ENCODE measurements at places on chromosomes 6 and 20. TPM values are rescaled to one million over a fixed set of nuclear protein-coding genes. Genes with fewer than 3 reads are reported as not detected.

DNA sequence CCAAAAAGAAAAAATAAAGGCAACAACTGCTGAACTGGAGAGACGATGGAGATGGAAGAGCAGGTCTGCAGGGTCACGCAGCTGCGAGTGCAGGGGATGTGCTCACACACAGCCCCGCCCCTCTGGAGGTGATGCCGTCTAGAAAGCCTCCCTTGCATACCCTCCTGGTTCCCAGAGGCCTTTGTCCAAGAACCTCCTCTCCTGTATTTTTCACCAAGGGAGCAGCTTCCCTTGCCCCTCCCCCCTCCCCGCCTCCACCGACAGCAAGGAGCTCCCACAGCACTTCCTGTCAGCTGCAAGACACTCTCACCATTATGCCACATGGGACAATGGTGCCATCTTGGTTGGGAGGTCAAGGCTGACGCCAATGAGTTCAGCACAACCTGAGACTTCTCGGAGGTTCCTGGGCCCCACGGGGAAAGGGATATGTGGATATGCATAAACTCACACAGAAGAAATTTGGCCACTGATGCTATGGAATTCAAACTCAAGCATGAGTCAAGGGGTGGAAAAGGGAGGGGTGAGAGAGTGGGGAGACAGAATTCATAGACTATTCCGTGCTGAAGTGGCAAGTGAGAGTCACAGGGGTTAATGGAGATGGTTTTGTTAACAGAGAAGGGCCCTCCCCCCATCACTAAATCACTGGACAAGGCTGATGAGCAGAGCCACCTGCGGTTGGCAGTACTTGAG is 132.9 kb downstream of the SCML4 start:
- DNase-seq = no peak

GRCh38 chr20:25750220-25750764 is 53.6 kb upstream of the ZNF337 start:
- DNase-seq = no peak

GRCh38 chr6:161270116-161270515 is 3.7 kb downstream of the AGPAT4 start:
- no peak for DNase-seq

MUCL3 gene
- not detected for total RNA-seq

DNA sequence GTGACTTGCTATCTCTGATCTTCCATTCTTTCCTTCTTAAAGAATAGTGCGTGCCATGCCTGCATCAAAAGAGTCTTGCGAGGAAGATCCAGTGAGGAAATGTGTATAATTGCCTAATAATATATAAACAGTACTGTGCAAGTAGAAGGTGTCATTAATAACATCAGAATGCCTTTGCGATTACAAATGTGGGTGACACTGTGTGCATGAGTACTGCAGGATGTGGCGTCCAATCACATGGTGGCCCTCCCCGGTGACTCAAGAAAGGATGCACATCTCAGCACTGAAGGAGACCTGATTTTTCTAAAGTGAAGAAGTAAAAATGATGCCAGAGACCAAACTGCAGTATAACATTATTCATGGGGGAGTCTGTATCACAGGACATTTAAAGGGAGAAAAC is 107.5 kb upstream of the EDN1 start:
- no peak for DNase-seq

GTSF1L gene
- total RNA-seq = not detected

HLA-DOB gene
- total RNA-seq = 4.2 TPM

DNA sequence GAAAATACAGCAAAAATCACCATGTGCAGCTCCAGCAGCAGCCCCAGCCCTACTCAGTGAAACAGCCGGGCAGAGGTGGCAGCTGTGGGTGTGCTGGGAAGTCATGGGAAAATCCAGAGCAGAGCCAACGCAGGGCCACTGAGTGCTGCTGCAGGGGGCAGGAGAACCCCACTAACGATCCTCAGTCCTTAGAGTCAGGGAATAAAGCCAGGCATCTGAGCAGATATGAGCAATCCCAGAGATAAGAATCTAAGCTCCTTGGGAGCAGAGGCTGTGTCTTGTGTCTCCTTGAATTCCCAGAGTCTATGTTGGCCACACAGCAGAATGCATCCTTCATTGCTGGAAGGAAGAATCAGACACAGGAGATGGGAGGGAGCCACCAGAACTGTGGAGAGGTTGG is 493.1 kb upstream of the MAP3K7 start:
- no peak for DNase-seq

GRCh38 chr20:10949930-10950783 is 276.4 kb upstream of the JAG1 start:
- DNase-seq = no peak

GRCh38 chr6:160393891-160394653 is 45.9 kb downstream of the SLC22A3 start:
- DNase-seq = peak; percentile 27

DNA sequence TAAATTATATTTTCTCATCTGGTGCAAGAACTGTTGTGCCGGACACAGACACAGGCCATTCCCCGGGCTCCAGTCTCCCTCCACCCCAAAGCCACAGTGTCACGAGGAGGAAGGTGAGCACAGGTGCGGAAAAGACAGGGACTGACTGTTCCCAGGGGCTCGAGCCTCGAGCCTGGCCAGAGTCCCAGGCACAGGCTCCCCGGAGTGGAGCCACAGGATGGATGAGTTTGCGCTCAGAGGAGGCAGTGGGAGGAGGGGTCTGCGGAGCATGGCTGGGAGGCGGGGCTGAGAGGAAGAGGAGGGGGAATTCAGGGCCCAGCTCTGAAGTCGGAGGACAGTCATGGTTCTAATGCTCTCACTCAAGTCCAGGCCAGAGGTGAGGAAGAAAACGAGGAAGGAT is 284.8 kb downstream of the SMOC2 start:
- DNase-seq = no peak

DNA sequence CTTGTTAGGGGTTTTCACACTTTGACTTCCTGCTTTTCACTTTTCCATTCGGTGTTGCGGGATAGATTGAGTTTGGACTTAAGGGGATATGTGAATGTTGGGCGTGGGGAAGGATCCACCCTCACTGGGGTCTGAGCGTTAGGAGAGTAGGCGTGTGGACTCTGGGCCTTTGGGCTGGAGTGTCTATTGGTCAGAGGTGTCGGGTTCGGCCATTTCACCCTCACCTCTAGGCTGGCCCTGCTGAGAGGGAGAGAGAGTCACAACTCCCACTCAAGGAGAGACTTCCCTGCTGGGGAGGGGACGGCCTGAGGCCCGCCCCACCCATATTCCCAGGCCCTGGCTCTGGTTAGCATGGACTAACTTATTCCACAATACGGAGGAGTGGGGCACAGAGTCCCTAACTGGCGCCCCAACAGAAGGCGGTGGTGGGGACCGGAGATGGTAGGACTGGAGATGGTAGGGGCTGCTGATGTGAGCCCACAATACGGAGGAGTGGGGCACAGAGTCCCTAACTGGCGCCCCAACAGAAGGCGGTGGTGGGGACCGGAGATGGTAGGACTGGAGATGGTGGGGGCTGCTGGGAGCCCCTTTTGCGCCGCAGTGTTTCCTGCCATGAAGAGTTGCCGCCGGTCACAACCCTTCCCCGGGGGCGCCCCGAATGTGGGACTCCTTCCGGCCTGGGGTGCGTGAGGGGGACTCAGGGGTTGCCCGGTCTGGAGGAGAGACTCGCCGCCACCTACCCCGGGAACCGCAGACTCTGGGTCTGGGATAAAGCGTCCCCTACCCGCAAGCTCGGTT is 1.4 kb upstream of the PTPRA start:
- no peak for DNase-seq

DNA sequence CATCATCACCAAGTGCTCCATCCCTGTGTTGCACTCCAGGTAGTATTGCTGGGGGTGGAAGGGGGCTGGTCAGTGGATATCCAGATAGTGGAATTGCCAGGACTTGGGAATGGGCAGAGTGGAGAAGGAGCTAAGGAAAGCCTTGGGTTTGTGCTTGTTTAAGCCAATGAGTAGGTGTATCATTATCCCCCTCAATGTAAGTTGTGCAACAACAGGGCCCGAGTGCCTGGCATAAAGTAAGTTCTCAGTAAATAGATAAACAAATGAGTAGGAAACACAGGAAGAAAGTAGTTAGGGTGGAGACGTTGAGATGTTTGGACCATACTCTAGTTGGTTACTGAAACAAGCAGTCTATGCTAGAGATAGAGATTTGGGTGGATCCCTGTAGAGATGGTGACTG is 9.8 kb downstream of the CCND3 start:
- no peak for DNase-seq

DNA sequence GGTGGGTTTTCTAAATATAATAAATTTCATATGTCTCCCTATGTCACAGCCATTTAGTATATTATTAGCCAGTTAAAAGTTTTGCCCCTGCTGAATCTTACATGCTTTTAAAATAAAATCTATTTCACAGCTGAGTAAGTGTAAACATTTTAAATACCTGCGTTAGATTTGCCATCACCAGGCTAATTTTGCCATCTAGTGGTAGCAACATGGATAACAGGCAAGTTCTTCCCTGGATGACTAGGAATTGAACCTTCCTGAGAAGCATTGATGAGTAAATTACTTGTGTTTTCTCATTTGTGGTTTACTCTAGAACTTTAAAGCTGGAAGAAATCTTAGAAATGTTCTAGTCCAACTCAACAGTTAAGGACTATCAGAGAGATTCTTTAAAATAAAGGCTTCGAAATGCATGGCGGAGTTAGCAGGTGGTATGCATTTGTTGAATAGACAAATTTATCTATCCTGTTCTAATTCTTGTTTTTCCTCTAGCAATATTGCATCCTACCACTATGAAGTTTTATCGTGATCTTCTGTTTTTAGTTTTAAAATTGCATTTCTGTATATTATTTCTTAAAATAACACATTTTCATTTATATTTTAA is 2.6 kb downstream of the PRSS35 start:
- DNase-seq = peak; percentile 75

DNA sequence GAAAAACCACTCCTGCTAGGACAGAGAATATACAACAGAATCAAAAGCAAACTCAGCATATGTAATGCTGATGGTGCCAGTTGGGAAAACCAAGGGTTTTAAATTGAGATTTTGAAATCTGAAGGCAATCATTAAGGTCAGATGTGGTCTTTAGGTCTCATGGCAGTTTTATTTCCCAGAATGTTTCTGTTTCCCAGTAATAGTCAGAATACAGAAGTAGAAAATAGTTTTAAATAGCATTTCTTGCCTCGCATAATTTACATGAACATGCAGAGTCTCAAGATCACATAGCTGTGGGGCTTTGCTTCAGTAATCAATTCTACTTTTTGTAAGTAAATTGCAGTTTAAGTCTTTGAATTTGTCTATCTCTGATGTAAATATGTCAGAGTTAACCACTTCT is 58.1 kb downstream of the RNF144B start:
- no peak for DNase-seq

FAM50B gene
- total RNA-seq = 9.8 TPM
